ENCODE measurements at places on chromosomes 13 and 19.
A peak's percentile ranks its signal among the peaks of the same experiment; 100 is the strongest.

GRCh38 chr19:34172661-34173192, 423 bp downstream of the LSM14A start:
- peak overlapping the region; percentile 98 for H3K27ac ChIP-seq
- peaks cover 43% of the 10 kb centered on the region for H3K4me1 ChIP-seq
- H3K36me3 ChIP-seq, result peaks cover 2% of the 10 kb centered on the region
- DNase-seq, result no peak
- peak overlapping the region; percentile 90 for H3K4me3 ChIP-seq
- no peaks in the 10 kb centered on the region for H3K27me3 ChIP-seq

- H3K36me3 ChIP-seq, result no peaks in the 10 kb centered on the region
- peaks cover 27% of the 10 kb centered on the region for H3K4me1 ChIP-seq
- H3K4me3 ChIP-seq, result no peak overlapping the region
Measured at GRCh38 chr13:51643882-51644281, 59.6 kb downstream of the WDFY2 start.

DNA sequence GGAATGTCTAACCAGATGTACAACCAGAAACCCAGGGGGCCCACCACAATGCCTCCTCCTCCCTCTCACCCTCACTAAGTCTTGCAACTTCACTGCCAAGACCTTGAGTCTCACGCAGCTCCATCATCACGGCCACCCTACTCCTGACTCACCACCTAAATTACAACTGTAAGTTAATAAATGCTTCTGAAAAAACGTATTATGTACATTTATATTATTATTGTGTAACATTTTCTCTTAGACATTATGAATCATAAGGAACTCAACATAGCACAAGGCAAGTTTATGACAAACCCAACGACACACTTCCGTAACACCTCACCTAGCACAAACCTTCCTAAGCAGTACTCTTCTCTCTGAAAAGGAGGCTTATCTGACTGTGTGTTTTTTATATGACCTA, 20.7 kb downstream of the MIPEP start:
- no peak overlapping the region for H3K4me3 ChIP-seq
- H3K27me3 ChIP-seq, result no peaks in the 10 kb centered on the region
- H3K36me3 ChIP-seq, result peaks cover 3% of the 10 kb centered on the region
- H3K4me1 ChIP-seq, result no peaks in the 10 kb centered on the region
- H3K27ac ChIP-seq, result no peak overlapping the region

DNA sequence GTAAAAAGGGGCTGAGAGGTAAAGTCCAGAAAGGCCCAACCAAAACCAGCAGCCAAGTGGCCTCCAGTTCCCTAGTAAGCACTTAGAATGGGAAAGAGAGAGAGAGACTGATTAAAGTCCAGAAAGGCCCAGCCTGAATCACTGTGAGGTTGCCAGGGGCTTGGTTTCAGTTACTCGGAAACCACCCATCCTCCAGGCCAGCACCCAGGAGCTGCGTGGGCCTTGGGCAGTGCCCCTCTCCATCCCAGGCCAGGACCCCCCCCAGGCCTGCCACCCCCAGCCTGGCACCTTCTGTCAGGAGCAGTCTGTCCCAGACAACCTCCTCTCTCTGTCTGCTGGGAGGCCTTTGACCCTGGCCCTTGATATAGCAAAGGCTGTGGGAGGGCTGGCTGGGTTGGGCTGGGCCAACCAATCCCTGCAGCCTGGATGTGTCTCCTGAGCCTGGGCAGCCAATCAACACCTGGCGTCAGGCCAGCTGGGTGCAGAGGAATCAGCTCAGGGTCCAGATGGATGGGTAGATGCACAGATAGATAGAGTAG, at the start of gene CYP4F2:
Gene CYP4F2, minus strand, starts transcription at position 337 of the 539 bp plus-strand sequence. CDS start 463 bp downstream, outside the sequence.
- H3K4me1 ChIP-seq, result no peaks in the 10 kb centered on the region
- no peak for DNase-seq
- H3K36me3 ChIP-seq, result no peaks in the 10 kb centered on the region
- H3K27me3 ChIP-seq, result no peaks in the 10 kb centered on the region

- no peaks in the 10 kb centered on the region for H3K27me3 ChIP-seq
- no peaks in the 10 kb centered on the region for H3K36me3 ChIP-seq
- no peak overlapping the region for H3K27ac ChIP-seq
- DNase-seq, result no peak
- no peaks in the 10 kb centered on the region for H3K4me1 ChIP-seq
Measured at GRCh38 chr13:85910962-85911361, 111.7 kb upstream of the SLITRK6 start.

GRCh38 chr19:35937345-35938281, 1.4 kb downstream of the LRFN3 start:
- H3K4me3 ChIP-seq, result no peak overlapping the region
- no peak for DNase-seq
- H3K27ac ChIP-seq, result no peak overlapping the region

GRCh38 chr13:40494513-40494912, 171.9 kb downstream of the FOXO1 start:
- no peaks in the 10 kb centered on the region for H3K27me3 ChIP-seq
- H3K4me3 ChIP-seq, result no peak overlapping the region
- H3K36me3 ChIP-seq, result no peaks in the 10 kb centered on the region
- H3K27ac ChIP-seq, result peak overlapping the region; percentile 21

DNA sequence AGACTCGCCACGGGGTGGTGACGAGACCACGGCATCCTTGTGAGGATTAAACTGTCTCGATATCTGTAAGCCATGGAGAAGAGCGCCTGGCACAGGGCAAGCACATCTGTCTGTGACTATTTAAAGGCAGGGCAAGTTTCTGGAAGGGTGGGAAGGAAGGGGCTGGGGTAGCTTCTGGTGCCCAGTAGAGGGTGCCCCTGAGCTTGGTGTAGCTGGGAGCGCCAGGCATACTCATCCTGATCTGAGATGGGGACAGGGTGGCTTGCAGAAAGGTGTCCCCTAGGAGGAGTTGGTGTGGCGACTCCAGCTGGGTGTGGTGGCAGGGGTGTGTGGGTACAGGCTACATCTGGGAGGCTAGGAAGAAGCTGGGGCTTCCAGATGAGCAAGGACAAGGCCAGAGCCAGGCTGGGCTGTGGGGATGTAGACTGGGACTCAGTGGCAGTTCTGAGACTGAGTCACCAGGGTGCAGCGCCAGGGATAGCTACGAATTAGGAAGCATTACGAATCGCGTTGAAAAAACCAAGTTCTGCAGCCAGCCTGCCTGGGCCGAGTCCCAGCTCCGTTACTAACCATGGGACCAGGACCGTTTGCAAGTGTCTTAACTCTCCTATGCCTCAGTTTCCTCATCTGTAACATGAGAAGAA, 23.1 kb upstream of the ASPDH start:
- H3K27ac ChIP-seq, result no peak overlapping the region
- H3K4me1 ChIP-seq, result no peaks in the 10 kb centered on the region
- DNase-seq, result no peak

Data from natural killer cell (primary cell).